ENCODE measurements at places on chromosomes 6 and 20. TPM values are rescaled to one million over a fixed set of nuclear protein-coding genes. Genes with fewer than 3 reads are reported as not detected.

SOD2 gene
- 62.9 TPM for total RNA-seq

KCNK16 gene
- not detected for total RNA-seq

DNA sequence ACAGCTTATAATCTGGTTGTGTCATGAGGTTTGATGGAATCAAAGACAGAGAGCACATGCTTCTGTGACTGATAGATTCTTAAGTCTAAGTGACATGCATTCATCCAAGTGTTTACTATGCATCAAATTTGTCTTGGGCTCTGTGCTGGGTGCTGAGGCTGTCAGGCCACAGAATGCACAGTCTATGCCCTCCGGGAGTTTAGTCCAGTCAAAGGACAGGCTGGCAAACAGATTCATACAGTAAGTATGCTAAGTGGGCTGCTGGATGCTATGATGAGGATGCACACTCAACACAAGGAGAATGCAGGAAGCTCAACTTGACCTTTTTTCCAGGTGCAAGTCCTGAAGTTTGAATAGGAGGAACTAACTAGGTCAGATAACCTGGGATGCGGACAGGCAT is 146.7 kb downstream of the UST start:
- DNase-seq = no peak

DNA sequence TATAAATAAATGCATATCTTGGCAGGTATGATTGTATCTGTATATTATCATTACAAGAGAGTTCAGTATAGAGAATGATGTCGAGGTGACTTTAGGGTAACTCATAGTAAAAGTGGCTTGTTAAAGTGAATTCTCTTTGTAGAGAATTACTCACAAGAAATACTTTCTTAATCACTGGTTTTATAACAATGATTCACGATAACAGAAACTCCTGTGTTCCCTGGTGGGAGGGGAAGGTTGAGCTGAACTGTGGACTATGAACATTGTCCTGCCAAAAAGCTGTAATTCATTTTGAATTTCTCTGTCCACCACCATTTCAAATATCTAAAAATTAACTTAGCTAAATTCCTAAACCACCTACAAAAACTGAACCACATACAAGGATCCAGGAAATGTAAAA is 7.7 kb downstream of the TPMT start:
- no peak for DNase-seq

GRCh38 chr6:19452495-19452894 is 384.7 kb upstream of the ID4 start:
- DNase-seq = no peak

DNA sequence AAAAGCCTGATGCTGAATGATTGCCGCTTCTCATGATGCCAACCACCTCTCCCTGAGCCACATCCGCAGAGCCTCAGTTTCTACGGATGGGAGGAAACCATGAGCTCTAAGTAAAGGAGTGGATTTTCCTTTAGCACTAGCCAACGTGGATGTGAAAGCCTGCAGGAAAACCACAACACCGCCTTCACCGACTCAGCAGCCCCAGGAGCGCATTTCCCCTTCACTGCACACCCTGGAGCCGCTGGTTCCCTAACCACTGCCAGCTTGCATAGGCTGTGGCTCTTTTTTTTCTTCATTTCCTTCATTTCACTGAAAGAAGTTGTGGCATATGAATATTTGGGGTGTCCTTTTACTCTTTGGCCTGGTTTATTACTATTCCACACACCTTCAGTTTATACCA is 50.5 kb upstream of the SSTR4 start:
- no peak for DNase-seq

GRCh38 chr6:170151321-170151771 is 139.5 kb downstream of the DLL1 start:
- DNase-seq = no peak

- no peak for DNase-seq
Measured at GRCh38 chr6:16388488-16388887, 150.1 kb downstream of the GMPR start.

- no peak for DNase-seq
Measured at GRCh38 chr20:19603376-19603750, 154.7 kb upstream of the RIN2 start.

DNA sequence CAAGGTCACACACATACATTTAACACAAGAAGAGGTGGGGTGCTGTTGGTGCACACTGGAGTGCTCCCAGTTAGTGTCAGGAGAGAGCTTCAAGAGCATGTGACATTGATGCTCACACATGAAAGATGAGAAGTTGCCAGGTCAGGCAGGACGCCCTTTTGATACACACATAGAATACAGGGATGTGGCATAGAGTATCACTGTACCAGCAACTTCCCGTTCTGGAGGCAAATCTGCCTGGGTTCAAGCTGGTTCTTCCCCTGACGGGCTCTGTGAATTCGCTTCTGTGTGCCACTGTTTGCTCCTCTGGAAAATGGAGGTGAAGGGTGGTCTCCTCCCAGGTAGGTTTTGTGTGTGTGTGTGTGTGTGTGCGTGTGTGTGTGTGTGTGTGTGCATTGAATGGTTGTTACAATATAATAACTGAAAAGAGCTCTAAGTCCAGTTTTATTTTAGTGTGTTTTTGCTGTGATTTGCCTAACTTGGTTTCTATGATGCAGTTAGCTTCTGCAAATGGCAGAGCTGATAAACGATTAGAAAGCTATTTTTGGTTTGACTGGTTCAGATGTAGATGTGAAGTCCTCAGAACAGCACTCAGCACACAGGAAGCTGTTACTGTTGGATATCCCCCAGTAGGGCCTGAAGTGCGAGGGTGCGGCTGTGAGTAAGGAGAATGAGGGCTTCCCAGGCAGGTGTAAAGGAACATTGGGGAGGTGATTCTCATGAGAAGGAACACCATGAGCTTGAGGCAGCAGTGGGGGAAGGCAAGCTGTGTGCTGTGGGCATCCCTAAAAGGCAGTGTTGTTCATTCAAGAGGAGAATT is 53.4 kb downstream of the HIVEP1 start:
- DNase-seq = no peak

- DNase-seq = no peak
Measured at GRCh38 chr6:51908243-51908642, 179.2 kb downstream of the PKHD1 start.
